Calu3 (cell line): ENCODE measurements at places on chromosomes 16 and 17.
A peak's percentile ranks its signal among the peaks of the same experiment; 100 is the strongest.

GRCh38 chr16:17426451-17426850, 44.3 kb downstream of the XYLT1 start:
- no peak overlapping the region for H3K4me3 ChIP-seq
- H3K36me3 ChIP-seq: no peaks in the 10 kb centered on the region
- H3K27ac ChIP-seq: no peak overlapping the region
- no peaks in the 10 kb centered on the region for H3K4me1 ChIP-seq

GRCh38 chr17:78430892-78431691, 52.6 kb downstream of the PGS1 start:
- DNase-seq: no peak
- no peak overlapping the region for H3K27ac ChIP-seq
- no peaks in the 10 kb centered on the region for H3K4me1 ChIP-seq
- H3K4me3 ChIP-seq: no peak overlapping the region
- H3K27me3 ChIP-seq: peaks cover 8% of the 10 kb centered on the region

- H3K4me1 ChIP-seq: no peaks in the 10 kb centered on the region
- H3K36me3 ChIP-seq: no peaks in the 10 kb centered on the region
- H3K4me3 ChIP-seq: no peak overlapping the region
- no peak overlapping the region for H3K27ac ChIP-seq
- peaks cover 23% of the 10 kb centered on the region for H3K27me3 ChIP-seq
- DNase-seq: no peak
These were observed 33.1 kb upstream of the MEIOC start for GRCh38 chr17:44623070-44623725.

GRCh38 chr16:58154345-58154744, 25.2 kb upstream of the CFAP20 start:
- no peak for DNase-seq
- no peak overlapping the region for H3K4me3 ChIP-seq
- peaks cover 5% of the 10 kb centered on the region for H3K36me3 ChIP-seq
- H3K27me3 ChIP-seq: no peaks in the 10 kb centered on the region

DNA sequence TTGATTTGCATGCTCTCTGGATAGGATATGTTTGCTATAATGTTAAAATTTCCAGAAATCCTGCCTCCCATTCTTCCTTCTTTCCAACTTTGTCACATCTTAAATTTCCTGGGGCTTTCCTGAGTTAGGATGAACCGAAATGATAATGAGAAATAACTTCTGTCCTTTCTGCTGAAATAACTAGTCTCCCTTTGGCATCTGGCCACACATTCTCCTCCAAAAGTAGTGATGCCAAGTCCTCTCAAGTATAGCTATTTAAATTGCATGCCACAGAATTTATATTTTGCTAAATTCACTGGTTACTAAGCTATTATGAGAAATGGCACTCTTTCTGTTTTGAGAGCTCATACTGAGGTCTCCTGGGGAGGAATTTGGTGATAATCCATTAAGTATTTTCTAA, 30.6 kb downstream of the FAM20A start:
- no peaks in the 10 kb centered on the region for H3K4me1 ChIP-seq
- no peak overlapping the region for H3K27ac ChIP-seq
- no peak for DNase-seq
- H3K36me3 ChIP-seq: no peaks in the 10 kb centered on the region

GRCh38 chr17:37054894-37055293, 106.1 kb downstream of the AATF start:
- H3K27ac ChIP-seq: no peak overlapping the region
- no peaks in the 10 kb centered on the region for H3K27me3 ChIP-seq
- H3K4me1 ChIP-seq: no peaks in the 10 kb centered on the region
- no peak overlapping the region for H3K4me3 ChIP-seq
- H3K36me3 ChIP-seq: peaks cover 23% of the 10 kb centered on the region

- DNase-seq: peak; percentile 81
- no peak overlapping the region for H3K4me3 ChIP-seq
- H3K27me3 ChIP-seq: no peaks in the 10 kb centered on the region
- H3K27ac ChIP-seq: no peak overlapping the region
- H3K4me1 ChIP-seq: peaks cover 72% of the 10 kb centered on the region
These were observed 44.3 kb downstream of the HOXB1 start for GRCh38 chr17:48486557-48486956.

DNA sequence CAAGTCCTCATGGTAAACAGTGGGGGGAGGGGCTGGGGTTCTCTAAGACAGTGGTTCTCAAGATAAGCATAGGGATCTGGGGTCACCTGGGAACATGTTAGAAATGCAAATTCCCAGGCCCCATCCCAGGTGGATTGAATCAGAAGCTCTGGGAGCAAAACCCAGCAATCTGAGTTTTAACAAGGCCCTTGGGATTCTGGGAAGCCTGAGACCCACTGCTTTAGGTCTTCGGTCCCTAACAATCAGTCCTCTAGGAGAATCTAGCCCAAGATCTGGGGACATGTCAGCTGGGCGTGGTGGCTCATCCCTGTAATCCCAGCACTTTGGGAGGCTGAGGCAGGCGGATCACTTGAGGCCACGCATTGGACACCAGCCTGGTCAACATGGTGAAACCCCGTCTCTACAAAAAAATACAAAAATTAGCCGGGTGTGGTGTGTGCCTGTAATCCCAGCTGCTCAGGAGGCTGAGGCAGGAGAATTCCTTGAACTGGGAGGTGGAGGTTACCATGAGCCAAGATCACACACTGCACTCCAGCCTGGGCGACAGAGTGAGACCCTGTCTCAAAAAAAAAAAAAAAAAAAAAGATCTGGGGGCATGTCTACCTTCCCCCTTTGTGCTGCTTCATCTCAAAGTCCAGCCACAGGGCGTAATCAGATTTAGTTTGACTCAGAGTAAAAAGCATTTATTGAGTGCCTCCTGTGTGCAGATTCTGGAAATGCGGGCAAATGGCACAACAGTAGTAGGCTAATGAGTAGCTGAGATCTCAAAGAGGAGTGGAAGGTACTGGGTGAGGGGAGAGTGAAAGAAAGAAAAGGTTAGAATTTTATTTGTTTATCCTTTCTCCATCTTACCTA, 8.8 kb upstream of the NR1D1 start:
- peaks cover 92% of the 10 kb centered on the region for H3K4me1 ChIP-seq
- H3K27me3 ChIP-seq: no peaks in the 10 kb centered on the region
- no peak overlapping the region for H3K27ac ChIP-seq
- H3K4me3 ChIP-seq: no peak overlapping the region
- DNase-seq: no peak

- no peak for DNase-seq
- no peaks in the 10 kb centered on the region for H3K27me3 ChIP-seq
- H3K4me1 ChIP-seq: no peaks in the 10 kb centered on the region
- H3K36me3 ChIP-seq: no peaks in the 10 kb centered on the region
- no peak overlapping the region for H3K4me3 ChIP-seq
- H3K27ac ChIP-seq: no peak overlapping the region
These were observed 1860.3 kb downstream of the TP53TG3F start for GRCh38 chr16:35319536-35320192.

DNA sequence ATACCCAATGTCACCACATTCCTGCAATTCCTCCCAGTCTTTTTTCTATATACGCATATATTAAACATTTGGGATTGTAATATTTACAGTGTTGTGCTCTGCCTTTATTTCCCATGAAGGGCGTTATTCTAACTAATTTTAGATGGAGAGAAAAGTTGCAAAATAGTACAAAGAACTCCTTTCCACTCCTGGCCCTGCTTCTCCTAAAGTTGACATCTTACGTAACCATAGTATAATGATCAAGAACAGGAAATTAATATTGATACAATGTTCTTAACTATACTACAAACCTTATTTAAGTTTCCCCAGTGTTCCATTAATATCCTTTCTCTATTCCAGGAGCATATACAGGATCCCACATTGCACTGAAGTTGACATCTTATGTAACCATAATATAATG, 46.3 kb downstream of the TK2 start:
- DNase-seq: no peak
- peaks cover 51% of the 10 kb centered on the region for H3K4me1 ChIP-seq
- H3K4me3 ChIP-seq: no peak overlapping the region
- H3K36me3 ChIP-seq: peaks cover 41% of the 10 kb centered on the region

DNA sequence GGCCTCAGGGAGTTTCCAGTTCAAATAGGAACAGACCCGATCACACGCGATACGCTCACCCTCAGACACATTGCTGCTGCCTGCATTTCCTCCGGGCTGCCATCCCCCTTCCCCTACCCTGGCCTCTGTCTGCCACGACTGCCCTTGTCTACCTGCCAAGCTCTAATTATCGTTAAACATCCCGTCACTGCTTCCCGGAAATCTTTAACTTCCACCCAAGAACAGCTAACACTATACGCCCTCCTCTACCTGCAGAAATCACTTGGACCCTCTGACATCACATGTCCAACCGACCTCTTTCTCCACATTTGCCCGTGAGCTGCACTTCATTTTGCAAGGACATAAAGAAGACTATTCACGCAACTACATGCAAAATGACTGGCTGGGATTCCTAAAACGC, 40.4 kb downstream of the ABAT start:
- H3K27ac ChIP-seq: no peak overlapping the region
- peaks cover 14% of the 10 kb centered on the region for H3K27me3 ChIP-seq
- DNase-seq: no peak
- H3K36me3 ChIP-seq: no peaks in the 10 kb centered on the region
- no peak overlapping the region for H3K4me3 ChIP-seq

GRCh38 chr17:12982224-12982623, 35.6 kb downstream of the ELAC2 start:
- no peak overlapping the region for H3K27ac ChIP-seq
- no peak overlapping the region for H3K4me3 ChIP-seq
- no peaks in the 10 kb centered on the region for H3K4me1 ChIP-seq

GRCh38 chr16:29743475-29743826, 2.3 kb downstream of the C16orf54 start:
- H3K27ac ChIP-seq: no peak overlapping the region
- H3K36me3 ChIP-seq: no peaks in the 10 kb centered on the region
- no peak overlapping the region for H3K4me3 ChIP-seq
- DNase-seq: no peak
- peaks cover 3% of the 10 kb centered on the region for H3K4me1 ChIP-seq
- H3K27me3 ChIP-seq: peaks cover 10% of the 10 kb centered on the region

DNA sequence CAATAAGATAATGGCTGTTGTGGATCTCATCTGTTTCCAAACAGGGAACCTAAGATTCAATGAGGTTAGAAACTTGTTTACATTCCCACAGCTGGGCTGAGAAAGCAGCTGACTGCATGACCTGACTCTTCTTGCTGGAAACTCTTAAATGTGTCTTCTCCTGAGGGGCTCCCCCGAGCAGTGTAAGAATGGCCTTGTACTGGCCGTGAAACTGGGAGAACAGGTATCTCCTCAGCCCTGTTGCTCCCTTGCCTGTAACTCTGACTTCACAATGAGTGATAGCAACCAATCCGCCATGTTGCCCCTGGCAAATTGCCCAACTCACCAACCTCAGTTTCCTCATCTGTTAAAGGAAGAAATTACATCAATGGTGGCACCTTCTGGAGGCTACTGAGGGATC, 59.1 kb upstream of the CCL2 start:
- no peaks in the 10 kb centered on the region for H3K4me1 ChIP-seq
- peaks cover 25% of the 10 kb centered on the region for H3K27me3 ChIP-seq
- H3K4me3 ChIP-seq: no peak overlapping the region

DNA sequence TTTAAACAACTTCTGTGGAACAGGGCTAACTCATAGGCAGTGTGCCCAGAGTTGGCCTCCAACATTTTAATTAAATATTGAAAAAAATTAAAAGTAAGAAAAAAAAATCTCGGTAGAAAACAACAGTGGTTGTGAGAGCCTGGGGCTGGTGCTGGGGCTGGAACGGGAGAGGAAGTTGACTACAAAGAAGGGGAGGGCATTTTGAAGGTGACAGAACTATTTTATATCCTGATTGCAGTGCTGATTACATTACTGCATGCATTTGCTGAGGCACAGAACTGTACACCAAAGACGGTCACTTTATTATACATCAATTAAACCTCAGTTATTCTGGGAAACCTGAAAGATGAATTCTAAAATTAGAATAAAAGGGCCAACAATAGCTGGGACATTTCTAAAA, 142.5 kb downstream of the PARN start:
- no peaks in the 10 kb centered on the region for H3K27me3 ChIP-seq
- DNase-seq: no peak
- H3K4me3 ChIP-seq: no peak overlapping the region
- H3K27ac ChIP-seq: no peak overlapping the region
- H3K36me3 ChIP-seq: peaks cover 1% of the 10 kb centered on the region

DNA sequence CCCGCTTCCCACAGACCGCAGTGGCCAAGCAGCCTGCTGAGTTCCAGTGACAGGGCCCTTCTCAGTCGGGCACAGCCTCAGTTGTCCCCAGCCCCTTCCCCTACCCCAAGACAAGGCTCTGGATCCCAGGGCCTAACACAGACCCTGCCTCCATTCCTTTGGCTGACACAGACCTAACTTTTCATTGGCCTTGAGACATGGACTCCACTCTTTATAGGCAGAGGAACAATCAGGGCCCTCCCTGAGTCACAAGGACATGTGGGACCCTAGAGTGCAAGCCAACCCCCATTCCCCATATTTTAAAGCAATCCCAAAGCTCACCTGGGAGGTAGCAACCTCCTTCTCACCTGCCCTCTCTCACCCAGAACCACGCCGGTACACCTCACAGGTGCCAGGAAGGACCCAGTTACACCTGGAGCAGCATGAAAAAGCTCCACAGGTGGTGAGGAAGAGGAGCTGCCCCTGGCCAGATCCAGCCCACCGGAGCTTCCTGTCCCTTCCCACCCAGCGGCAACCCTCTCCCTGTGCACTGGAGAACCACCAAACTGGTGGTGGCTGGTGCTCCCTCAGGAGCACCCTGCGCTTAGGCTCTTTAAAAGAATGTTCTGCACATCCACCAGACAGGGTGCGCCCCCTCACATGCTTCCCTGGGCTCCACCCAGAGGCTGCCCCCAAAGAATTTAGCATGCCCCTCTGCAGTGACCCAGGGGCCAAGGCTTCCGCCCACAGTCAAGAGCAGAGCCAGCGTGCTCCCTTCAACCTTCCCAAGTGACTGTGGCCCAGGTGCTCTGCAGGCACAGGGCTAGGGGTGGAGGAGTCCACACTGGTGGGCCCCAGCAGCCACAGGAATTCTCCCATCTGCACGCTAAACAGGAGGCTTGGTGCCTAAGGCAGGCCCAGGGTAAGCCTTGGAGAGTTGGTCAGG, 3.4 kb downstream of the MNT start:
- no peaks in the 10 kb centered on the region for H3K27me3 ChIP-seq
- peaks cover 93% of the 10 kb centered on the region for H3K36me3 ChIP-seq
- peak overlapping the region; percentile 94 for H3K4me3 ChIP-seq

- peaks cover 16% of the 10 kb centered on the region for H3K36me3 ChIP-seq
- H3K4me1 ChIP-seq: peaks cover 12% of the 10 kb centered on the region
- H3K4me3 ChIP-seq: no peak overlapping the region
- DNase-seq: peak; percentile 78
These were observed 58.6 kb downstream of the EMP2 start for GRCh38 chr16:10521681-10522274.
